ENCODE measurements at places on chromosomes 16 and 17. TPM values are rescaled to one million over a fixed set of nuclear protein-coding genes. Genes with fewer than 3 reads are reported as not detected.

COX6A2 gene
- not detected for total RNA-seq

MYLK3 gene
- total RNA-seq = under 0.01 TPM

CHD9NB gene
- under 0.01 TPM for total RNA-seq

PLA2G10 gene
- not detected for total RNA-seq

BTBD17 gene
- not detected for total RNA-seq

FAM117A gene
- 4.7 TPM for total RNA-seq

CACNA1H gene
- total RNA-seq = 0.59 TPM

MYO15A gene
- total RNA-seq = 0.59 TPM

NOXO1 gene
- total RNA-seq = not detected

ABI3 gene
- 2.2 TPM for total RNA-seq
